Stimulated activated CD8-positive, alpha-beta memory T cell treated with anti-CD3 and anti-CD28 coated beads, Interleukin-7, amount 100 ng/mL, for 1 hour (primary cell): ENCODE measurements at places on chromosomes 1 and 21.

- no peak for DNase-seq
Observed at GRCh38 chr1:40421431-40422384, 28.6 kb upstream of the ZFP69B start.

- no peak for DNase-seq
Observed at GRCh38 chr1:109433322-109433721, 7.1 kb upstream of the PSMA5 start.

- DNase-seq, result no peak
Observed at GRCh38 chr1:9320520-9321479, 28.1 kb downstream of the SPSB1 start.

DNA sequence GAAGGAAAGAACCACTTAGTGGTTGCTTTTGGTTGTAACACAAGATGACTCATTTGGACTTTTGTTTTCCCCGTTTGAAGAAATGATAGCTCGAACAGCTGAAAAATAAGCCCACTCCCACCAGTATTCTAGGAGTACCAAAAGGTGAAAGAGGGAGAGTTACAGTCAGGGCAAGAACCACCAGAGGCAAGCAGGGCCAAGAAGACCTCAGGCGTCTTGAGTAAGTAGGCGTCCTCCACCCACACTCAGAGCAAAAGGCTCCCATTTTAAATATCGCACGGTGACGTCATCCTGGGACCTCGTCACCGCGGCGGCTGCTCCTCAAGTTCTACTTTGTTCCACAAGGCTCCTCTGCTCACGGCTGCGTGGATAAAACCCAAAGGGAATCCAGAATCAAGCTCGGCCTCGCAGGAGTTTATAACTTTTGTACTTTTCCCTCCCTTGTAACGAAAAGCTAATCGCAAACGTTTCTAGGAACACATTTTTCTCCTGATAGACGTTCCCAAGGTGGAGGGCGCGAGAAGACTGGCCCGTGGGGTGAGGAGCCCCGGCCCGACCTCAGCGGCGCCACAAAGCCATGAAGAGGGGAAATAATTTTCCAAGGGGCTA lies 1.2 kb downstream of the BTG3 start:
- peak; percentile 53 for DNase-seq

DNA sequence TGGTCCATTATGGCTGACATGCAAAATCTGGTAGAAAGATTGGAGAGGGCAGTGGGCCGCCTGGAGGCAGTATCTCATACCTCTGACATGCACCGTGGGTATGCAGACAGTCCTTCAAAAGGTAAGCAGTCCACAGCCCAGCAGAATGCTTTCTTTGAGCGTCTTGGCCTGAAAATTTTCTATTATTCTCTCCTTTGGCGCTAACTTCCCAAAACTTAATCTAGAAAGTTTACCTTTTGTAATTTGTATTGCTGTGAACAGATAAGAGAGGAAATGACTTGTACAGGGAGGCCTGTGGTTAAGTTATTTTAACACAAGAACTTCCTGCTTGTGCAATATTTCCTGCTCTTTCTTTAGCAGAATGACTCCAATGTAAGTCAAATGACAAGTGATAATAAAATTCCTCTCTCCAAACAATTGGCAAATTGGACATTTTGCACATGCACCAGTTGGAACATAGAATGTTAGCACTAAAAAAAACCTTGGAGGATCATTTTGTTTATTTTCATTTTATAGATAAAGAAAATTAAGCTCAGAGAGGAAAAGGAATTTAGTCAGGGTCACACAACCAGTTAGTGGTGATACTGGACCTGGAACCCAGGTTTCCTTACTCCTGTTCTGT lies 18.9 kb downstream of the CAP1 start:
- DNase-seq, result no peak

DNA sequence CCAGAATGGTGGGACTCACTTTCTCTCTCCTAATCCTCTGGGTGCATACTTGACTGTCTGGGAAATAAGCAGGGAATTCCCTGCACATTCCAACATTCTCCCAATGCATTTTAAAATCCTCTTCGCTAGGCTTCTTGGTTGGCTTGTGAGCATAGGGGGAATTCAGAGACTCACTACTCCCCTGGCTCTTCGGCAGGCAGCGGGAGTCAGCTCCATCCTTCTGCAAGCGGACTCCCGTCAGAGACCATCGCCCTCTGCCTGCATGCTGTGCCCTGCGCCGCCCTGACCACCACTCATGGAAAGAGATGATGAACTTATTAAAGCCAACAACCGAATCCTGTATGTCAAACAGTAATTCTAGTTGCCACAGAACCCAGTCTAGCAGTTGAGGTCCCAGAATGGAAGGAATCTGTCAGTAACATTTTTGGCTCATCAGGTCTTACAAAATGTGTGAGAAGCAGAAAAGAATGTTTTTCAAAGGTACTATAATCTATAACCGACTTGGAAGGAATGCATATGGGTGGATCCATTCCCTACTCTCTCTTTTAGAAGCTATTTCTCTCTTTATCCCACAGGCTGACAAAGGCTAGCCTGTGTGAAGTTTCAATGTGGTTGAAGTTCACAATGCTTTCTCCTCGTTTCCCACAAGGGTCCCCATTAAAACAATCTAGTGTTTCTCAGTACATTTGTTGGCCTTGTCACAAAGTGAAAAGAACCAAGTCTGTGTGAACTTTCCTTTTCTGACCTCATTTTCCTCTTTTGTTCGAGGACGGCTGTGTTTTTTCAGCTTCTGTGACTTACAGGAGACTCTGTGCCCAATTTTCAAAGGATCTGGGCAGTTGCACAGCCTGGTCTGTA lies 119.1 kb upstream of the ADAR start:
- DNase-seq, result no peak

GRCh38 chr1:36172983-36173382 lies 17.0 kb downstream of the MAP7D1 start:
- no peak for DNase-seq

DNA sequence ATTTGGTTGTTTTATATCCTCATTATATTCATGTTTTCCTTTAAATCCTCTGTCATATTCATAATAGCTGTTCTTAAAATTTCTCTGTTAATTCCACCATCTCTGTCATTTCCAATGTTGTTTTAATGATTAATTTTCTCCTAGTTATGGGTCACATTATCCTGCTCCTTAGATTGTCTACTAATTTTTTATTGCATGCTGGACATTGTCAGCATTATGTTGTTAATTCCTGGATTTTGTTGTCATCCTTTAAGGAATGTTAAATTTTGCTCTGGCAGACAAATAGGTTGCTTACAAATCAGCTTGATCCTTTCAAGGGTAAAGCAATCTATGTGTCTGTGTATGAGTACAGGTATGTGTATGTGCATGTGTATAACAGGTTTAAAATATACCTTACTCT lies 393.8 kb upstream of the POU3F1 start:
- DNase-seq, result no peak

GRCh38 chr1:157626099-157626498 lies 28.2 kb upstream of the FCRL4 start:
- DNase-seq, result no peak

DNA sequence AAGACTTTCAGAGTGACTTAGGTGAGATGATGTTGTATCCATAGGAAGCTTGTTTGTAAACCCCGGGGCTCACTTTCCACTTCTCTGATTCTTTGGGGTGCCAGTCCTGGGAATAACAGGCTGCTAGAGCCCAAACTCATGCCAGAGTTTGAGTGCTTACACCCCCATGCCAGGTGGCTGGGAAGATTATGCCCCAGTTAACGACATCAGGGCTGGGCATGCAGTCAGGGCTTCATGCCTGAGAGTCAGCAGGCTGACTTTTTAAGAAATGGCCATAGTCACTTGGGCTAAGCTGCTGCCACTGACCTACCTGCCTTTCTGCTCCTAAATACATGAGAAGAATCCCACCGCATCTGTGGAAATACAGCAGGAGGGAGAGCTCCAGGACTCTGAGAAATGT lies 425.6 kb upstream of the VAMP3 start:
- DNase-seq, result no peak

DNA sequence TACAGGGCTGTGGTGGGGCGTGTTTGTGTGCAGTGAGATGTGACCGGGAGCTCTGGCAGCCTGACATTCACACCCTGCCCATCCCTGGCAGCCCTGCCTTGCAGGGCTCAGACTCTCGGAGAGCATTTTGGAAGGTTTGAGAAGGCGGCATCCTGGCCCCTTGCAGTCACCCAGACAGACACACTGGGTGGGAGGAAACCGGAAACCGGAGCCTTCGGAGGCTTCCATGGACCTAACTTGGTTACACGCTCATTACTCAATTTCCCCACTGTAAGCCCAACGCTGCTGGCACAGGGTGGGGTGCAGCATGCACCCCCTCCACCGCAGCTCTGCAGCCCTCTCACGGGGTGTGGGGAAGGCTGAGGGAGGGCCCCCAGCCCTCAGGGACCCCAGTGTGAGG lies 22.2 kb upstream of the RSPO1 start:
- DNase-seq, result no peak

DNA sequence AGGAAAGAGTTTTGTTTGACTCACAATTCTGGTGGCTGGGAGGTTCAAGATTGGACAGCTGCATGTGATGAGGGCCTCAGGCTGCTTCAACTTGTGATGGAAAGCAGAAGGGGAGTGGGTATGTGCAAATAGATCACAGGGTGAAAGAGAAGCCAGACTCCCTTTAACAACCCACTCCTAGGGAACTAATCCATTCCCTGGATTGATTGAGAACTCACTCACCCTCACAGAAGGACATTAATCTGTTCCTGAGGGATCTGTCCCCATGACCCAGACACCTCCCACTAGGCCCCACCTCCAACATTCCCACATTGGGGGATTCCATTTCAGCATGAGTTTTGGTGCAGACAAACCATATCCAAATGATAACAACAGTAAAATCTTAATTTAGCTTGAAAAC lies 25.6 kb downstream of the UBE2T start:
- no peak for DNase-seq

DNA sequence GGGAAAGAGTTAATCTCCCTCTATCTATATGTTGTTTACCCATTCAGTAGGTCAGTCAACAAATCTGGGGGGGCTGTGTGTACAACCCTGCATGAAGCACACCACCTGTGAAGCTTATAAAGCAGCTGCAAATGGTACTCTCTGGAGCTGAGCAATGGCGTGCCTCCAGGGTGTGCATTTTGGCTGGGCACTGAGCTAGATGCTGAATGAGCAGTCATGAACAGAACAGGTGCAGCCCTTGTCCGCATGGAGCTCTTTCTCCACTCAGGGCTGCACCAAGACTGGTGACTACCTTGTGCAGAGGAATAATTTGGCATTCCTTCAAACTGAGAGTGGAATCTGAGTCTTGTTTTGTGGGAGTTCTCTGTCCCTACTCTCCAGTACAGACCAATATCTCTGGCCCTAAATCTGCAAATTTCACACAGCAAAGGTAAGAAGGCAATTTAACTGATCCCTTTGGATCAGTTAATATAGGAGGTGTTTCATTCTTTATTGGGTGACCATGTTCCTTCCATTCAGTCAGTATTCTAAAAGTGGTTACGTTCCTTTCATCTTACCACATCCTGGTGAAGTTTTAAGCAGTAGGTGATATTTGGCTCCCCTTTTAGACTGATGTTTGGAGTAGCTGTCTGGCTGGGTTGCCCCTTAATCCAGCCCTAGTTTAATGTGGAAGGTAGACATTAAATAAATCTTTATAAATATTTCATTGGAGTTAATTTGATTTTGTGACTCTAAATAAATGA lies 76.0 kb downstream of the GPR88 start:
- no peak for DNase-seq

- DNase-seq, result no peak
Observed at GRCh38 chr1:212819726-212820125, 27.7 kb downstream of the SPATA45 start.

GRCh38 chr1:107228704-107229371 lies 88.0 kb downstream of the NTNG1 start:
- no peak for DNase-seq

- DNase-seq, result no peak
Observed at GRCh38 chr1:10490286-10490970, 15.7 kb downstream of the PEX14 start.
